ENCODE measurements at places on chromosomes 2 and 18.

GRCh38 chr18:36083729-36084128, 16.4 kb upstream of the RPRD1A start:
- DNase-seq: no peak

- no peak for DNase-seq
Observed at GRCh38 chr18:46311491-46311890, 207.3 kb downstream of the HAUS1 start.

DNA sequence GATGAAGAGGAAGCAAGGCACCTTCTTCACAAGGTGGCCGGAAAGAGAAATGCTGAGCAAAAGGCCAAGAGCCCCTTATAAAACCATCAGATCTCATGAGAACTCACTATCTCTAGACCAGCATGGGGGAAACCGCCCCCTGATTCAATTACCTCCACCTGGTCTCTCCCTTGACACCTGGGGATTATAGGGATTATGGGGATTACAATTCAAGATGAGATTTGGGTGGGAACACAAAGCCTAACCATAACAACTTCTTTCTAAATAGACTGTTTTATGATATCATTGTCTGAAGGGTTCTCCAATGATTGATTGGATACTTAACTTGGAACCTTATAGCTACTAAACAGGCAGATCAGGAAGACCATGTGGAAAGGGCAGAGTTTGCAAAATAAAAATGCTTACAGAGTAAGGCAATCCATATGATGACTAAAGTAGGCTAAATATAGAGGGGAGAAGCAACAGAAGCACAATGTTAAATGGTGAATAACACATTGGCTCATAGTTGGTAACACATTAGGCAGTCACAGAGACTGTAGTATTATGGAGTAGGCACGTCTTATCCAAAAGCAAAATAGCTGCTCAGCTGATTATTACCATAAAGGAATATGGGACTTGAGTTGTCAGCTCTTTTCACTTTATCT, 179.0 kb downstream of the BARD1 start:
- DNase-seq: no peak

GRCh38 chr2:56184500-56185011, 766 bp downstream of the CCDC85A start:
- peak; percentile 19 for DNase-seq

DNA sequence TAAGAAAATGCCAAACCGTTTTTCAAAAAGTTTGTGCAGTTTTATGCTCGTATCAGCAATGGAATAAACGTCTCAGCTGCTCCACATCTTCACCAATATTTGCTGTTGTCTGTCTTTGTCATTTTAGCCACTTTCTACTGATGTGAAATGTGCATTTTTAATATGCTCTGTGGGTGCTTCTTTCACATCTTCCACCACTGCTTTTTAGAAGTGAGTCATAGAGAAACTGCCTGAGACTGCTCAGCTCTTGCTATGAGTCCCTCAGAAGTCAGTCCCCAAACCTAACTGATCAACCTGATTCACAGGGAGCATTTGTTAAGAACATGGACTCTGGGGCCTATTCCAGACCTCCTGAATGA, 41.0 kb upstream of the EPC2 start:
- no peak for DNase-seq

- no peak for DNase-seq
Observed at GRCh38 chr2:220417503-220417902, 790.1 kb downstream of the SLC4A3 start.

All from lung (tissue), 17 donors.